ENCODE measurements at places on chromosomes 1 and 21.

- DNase-seq: no peak
Observed at GRCh38 chr1:89312572-89312971, 39.9 kb upstream of the GBP5 start.

DNA sequence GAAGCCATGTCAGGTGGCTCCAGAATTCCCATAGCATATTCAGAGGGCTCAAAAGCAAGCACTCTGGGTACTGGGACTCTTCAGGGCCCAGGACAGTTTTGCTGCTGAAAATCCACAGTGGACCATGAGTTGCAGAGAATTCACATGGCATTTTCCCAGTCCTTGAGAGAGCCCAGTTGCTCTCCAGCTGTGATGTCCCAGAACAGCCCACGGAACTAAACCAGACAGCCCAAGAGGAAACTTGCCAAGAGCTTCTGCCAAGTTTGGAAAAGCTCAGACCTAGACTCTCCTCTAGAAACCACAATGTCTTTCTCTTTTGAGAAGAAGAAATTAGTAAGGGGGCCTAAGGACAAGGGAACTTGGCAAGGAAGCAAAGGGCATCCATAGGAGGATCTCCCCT lies 69.4 kb downstream of the RGS2 start:
- no peak for DNase-seq

- no peak for DNase-seq
Observed at GRCh38 chr21:45373991-45374816, 30.8 kb upstream of the COL18A1 start.

DNA sequence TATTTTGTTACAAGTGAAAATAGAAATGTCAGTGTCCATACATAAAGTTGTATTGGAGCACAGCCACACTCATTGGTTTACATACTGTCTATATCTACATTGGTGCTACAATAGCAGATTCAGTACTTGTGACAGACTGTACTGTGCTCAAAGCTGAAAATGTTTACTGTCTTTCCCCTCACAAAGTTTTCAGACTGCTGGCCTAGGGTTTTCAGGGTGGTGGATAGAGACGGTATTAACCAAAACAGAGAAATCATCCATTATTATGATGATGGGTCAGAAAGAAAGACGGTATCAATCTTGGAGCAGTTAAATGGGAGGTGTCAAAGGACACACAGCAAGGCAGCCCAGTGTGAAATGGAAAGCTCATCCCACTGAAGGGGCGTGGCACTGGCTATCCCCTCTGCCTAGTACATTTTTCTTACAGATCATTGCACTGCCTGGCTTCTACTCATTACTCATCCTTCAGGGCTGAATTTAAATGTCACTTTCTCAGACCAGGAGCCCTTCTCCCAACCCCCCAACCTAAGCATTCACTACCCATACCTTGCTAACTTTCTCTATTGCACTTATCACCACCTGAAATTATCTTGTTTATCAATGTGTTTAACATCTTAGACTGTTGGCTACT lies 10.2 kb downstream of the JAK1 start:
- no peak for DNase-seq

- DNase-seq: no peak
Observed at GRCh38 chr21:45632160-45632559, 11.4 kb upstream of the PCBP3 start.

- DNase-seq: no peak
Observed at GRCh38 chr1:12521096-12521495, 96.9 kb downstream of the DHRS3 start.

All from activated CD8-positive, alpha-beta memory T cell treated with anti-CD3 and anti-CD28 coated beads for 24 hours (primary cell).